T-helper 2 cell treated with Interferon-gamma antibody and Interleukin-4, amounts not matched to agents 5 μg/mL and 100 μg/mL, for 36 hours (primary cell): ENCODE measurements at places on chromosomes 7 and 10.
A peak's percentile ranks its signal among the peaks of the same experiment; 100 is the strongest.

- H3K4me1 ChIP-seq, result peaks cover 36% of the 10 kb centered on the region
- no peak overlapping the region for H3K27ac ChIP-seq
- no peak for DNase-seq
- no peaks in the 10 kb centered on the region for H3K27me3 ChIP-seq
- no peak overlapping the region for H3K4me3 ChIP-seq
Measured at GRCh38 chr7:17013204-17013603, 131.4 kb upstream of the AGR3 start.

DNA sequence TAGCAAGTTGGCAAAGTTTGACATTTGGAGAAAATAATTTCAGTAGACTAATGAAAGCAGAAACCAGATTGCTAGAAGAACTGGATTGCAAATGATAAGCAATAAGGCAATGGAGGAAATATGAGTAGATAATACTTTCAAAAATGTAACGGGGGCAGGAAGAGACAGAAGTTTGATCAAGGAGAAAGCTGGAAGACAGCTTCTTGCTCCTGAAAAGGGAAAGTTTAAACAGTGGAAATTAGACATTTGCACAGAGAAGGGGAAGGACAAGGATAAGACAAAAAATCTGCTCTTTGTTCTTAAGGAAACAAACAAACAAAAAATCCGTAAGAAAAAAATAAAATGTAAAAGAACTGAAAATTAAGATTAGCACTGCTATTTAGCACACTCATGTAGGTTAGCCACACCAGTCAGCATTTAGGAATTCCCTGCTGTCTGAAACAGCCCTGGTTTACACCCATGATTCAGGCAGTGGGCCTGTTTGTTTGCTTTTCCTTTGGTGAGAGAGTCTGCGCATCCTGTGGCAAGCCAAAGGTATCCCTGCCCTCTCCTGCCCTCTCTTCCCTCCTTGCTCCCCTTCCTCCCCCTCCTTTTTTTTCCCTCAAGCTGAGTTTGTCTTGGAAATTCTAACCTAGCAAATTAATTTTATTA, 104.3 kb upstream of the CAV2 start:
- no peak overlapping the region for H3K4me3 ChIP-seq
- H3K4me1 ChIP-seq, result no peaks in the 10 kb centered on the region
- H3K27me3 ChIP-seq, result peaks cover 6% of the 10 kb centered on the region
- DNase-seq, result no peak
- H3K36me3 ChIP-seq, result no peaks in the 10 kb centered on the region

- no peak overlapping the region for H3K4me3 ChIP-seq
- no peak for DNase-seq
- H3K27ac ChIP-seq, result no peak overlapping the region
- peaks cover 10% of the 10 kb centered on the region for H3K4me1 ChIP-seq
- H3K36me3 ChIP-seq, result no peaks in the 10 kb centered on the region
Measured at GRCh38 chr10:44931621-44932516, 20.7 kb downstream of the TMEM72 start.

GRCh38 chr10:124566981-124567835, 105.6 kb downstream of the LHPP start:
- H3K4me3 ChIP-seq, result no peak overlapping the region
- no peaks in the 10 kb centered on the region for H3K36me3 ChIP-seq
- no peaks in the 10 kb centered on the region for H3K4me1 ChIP-seq
- H3K27ac ChIP-seq, result no peak overlapping the region

DNA sequence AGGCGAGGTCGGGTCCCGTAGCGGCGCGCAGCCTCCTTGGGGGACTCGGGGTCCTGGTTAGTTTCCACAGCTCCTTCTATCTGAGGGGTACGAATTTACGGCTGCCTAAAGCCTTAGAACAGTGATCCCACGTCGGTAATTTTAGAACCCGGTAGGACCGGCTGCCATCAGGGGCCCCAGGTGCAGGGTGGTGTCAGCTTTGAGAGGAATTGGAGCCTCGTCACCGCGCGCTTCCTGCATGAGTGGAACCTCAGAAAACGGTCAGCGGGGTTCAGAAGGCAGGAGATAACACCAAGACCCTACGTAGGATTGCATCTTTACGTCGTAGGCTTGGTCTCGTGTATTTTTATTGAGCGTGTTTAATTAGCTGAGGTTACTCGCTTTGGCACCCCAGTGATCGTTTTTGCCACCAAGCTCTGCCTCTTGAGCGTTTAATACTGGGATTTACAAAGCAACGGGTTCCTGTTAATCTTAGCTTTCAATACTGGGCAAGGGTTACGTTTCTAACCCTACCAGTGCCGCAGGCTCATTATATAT, 443 bp downstream of the RNF32 start:
- H3K36me3 ChIP-seq, result peaks cover 26% of the 10 kb centered on the region
- no peaks in the 10 kb centered on the region for H3K27me3 ChIP-seq
- H3K4me3 ChIP-seq, result peak overlapping the region; percentile 95
- H3K4me1 ChIP-seq, result peaks cover 39% of the 10 kb centered on the region
- DNase-seq, result peak; percentile 67
- H3K27ac ChIP-seq, result peak overlapping the region; percentile 100

GRCh38 chr7:143885951-143886350, 16.0 kb downstream of the TCAF1 start:
- H3K27me3 ChIP-seq, result peaks cover 25% of the 10 kb centered on the region
- H3K4me1 ChIP-seq, result peaks cover 2% of the 10 kb centered on the region

GRCh38 chr7:47539398-47540052, 42.4 kb downstream of the TNS3 start:
- no peak overlapping the region for H3K4me3 ChIP-seq
- H3K4me1 ChIP-seq, result no peaks in the 10 kb centered on the region
- no peak for DNase-seq
- no peaks in the 10 kb centered on the region for H3K36me3 ChIP-seq

DNA sequence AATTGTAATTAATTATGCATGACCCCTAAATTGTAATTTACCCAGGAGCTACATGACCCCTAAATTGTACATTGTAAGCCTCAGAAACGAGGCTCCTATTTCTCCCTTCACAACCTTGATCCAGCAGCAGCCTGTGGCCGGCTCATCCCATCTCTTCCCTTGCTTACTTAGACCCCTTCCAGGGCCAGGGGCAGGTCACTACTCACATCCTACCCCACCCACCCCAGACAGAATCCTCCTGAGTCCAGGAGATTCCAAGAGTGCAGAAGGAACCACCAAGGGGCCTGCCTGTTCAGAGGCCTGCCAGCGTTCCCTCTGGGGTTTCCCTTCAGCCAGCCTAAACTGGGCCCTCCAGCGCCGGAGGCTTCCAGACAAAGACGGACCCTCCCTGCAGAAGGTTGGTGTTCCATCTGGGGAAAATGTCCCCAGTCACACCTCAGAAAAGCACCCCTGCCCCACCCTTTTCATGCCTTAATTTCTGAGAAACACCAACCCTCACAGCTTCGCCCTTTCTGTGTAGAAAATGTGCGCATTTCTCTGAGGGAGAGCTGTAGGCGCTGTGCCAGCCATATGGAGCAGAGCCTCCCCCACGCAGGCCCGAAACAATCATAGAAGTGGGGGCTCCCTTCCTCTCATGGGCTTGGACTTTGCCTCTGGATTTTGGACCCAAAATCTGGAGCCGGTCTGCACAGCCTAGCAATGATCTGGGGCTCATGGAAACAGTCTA, 19.2 kb downstream of the LEP start:
- H3K27ac ChIP-seq, result no peak overlapping the region
- no peaks in the 10 kb centered on the region for H3K36me3 ChIP-seq
- H3K4me1 ChIP-seq, result no peaks in the 10 kb centered on the region
- no peak overlapping the region for H3K4me3 ChIP-seq

- DNase-seq, result no peak
- peaks cover 38% of the 10 kb centered on the region for H3K4me1 ChIP-seq
- H3K27ac ChIP-seq, result no peak overlapping the region
- no peak overlapping the region for H3K4me3 ChIP-seq
- peaks cover 15% of the 10 kb centered on the region for H3K27me3 ChIP-seq
Measured at GRCh38 chr10:3424111-3424851, 251.7 kb upstream of the PITRM1 start.

DNA sequence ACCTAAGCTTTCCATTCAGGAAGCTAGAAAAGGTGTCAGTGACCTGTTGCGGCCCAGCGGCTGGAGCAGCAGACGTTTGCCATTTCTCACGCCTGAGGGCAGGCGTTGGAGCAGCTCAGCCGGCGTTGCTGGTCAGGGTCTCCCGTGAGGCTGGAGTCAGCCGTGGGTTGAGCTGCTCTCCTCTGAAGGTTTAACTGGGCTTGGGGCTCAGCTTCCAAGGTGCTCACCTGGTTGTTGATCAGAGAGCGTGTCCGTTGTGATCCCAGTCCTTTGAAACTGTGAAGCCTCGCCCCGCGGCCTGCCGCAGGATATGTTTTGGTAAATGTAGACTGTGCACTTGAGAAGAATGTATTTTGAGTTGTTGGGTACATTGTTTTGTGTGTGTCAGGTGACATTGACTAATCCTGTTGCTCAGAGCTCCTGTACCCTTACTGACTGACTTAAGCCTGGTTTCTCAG, 20.6 kb upstream of the PWWP2B start:
- H3K27me3 ChIP-seq, result peaks cover 4% of the 10 kb centered on the region
- H3K4me1 ChIP-seq, result peaks cover 4% of the 10 kb centered on the region
- H3K36me3 ChIP-seq, result no peaks in the 10 kb centered on the region
- DNase-seq, result no peak
- H3K4me3 ChIP-seq, result no peak overlapping the region
- H3K27ac ChIP-seq, result no peak overlapping the region

GRCh38 chr7:144127714-144128334, 4.8 kb downstream of the OR2A14 start:
- H3K4me1 ChIP-seq, result no peaks in the 10 kb centered on the region
- no peaks in the 10 kb centered on the region for H3K36me3 ChIP-seq
- H3K4me3 ChIP-seq, result no peak overlapping the region
- no peaks in the 10 kb centered on the region for H3K27me3 ChIP-seq

DNA sequence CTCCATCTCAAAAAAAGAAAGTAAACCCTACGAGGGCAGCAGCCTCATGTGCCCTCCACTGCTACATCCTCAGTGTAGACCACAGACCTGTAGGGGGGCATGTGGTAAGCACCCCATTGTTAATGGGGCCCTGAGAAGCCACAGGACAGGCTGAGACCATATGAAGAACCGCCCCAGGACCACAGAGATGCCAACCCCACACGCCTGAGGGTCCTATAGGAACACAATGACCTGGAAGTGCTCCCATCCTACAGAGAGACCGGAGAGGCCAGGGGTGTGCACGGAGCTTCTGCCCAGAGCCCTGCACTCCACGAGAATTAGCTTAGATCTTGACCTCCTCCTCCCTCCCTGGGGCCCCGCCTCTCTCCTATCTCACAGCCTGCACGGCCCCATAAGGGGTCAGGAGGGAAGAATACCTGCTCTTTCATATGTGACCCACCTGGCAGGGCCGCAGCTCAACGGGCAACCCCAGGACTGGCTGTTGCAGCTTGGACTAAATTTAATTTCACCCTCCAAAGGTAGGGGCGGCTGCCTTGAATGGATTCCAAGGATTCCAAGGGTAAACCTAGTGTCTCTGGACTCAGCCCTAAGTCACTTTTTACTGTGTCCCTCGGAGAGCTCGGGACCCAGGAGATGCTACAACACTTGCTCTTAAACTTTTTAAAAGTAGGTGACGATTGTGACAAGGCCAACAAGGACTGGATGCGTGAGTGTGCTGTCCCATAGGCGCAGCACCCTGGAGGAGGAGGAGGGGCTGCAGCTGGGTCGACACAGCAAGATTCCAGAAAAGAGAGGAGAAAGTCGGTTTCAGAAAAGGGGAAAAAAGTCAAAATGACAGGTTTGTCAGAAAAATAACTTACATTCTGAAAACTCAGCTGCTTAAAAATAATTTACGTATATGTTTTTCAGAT, 24.2 kb downstream of the PRKAG2 start:
- H3K36me3 ChIP-seq, result no peaks in the 10 kb centered on the region
- peaks cover 9% of the 10 kb centered on the region for H3K4me1 ChIP-seq
- H3K27ac ChIP-seq, result no peak overlapping the region
- peaks cover 2% of the 10 kb centered on the region for H3K27me3 ChIP-seq
- H3K4me3 ChIP-seq, result no peak overlapping the region

GRCh38 chr7:114107522-114107921, 188.7 kb upstream of the PPP1R3A start:
- H3K4me1 ChIP-seq, result no peaks in the 10 kb centered on the region
- DNase-seq, result no peak
- H3K27me3 ChIP-seq, result peaks cover 2% of the 10 kb centered on the region
- no peak overlapping the region for H3K27ac ChIP-seq

GRCh38 chr10:124614003-124614659, 130.0 kb downstream of the FAM53B start:
- peak; percentile 73 for DNase-seq
- H3K4me1 ChIP-seq, result peaks cover 19% of the 10 kb centered on the region
- peaks cover 4% of the 10 kb centered on the region for H3K36me3 ChIP-seq
- H3K27me3 ChIP-seq, result peaks cover 2% of the 10 kb centered on the region
- H3K27ac ChIP-seq, result no peak overlapping the region

DNA sequence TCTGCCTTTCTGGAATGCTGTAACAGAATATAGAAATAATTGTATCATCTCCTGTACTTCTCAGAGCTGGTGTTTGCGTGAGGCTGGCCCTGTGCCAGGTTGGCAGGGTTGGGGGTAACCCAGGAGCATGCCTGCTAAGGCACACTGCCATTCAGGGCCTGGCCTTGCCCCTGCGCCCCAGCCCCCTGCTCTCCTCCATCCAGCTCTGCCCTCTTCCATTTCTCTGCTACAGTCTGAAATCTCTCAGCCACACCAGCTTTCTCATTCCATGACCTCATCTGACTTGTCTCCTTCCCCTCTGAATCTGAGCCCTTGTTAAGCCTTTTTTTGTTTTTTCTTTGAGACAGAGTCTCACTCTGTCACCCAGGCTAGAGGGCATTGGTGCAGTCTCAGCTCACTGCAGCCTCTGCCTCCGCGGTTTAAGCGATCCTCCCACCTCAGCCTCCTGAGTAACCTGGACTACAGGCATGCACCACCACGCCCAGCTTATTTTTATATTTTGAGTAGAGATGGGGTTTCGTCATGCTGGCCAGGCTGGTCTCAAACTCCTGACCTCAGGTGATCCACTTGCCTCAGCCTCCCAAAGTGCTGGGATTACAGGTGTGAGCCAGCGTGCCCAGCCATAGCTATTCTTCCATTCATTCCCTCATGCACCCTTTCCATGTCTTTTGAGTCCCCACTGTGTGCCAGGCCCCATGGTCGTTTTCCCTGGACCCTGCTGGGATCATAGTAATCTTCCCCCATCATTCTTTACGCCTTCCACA, 206.8 kb downstream of the CUX1 start:
- no peak for DNase-seq
- no peak overlapping the region for H3K4me3 ChIP-seq
- no peaks in the 10 kb centered on the region for H3K27me3 ChIP-seq
- H3K36me3 ChIP-seq, result peaks cover 7% of the 10 kb centered on the region
